ENCODE measurements at places on chromosomes 6 and 20.

- no peak for DNase-seq
Measured at GRCh38 chr20:20261159-20261558, 106.7 kb upstream of the INSM1 start.

DNA sequence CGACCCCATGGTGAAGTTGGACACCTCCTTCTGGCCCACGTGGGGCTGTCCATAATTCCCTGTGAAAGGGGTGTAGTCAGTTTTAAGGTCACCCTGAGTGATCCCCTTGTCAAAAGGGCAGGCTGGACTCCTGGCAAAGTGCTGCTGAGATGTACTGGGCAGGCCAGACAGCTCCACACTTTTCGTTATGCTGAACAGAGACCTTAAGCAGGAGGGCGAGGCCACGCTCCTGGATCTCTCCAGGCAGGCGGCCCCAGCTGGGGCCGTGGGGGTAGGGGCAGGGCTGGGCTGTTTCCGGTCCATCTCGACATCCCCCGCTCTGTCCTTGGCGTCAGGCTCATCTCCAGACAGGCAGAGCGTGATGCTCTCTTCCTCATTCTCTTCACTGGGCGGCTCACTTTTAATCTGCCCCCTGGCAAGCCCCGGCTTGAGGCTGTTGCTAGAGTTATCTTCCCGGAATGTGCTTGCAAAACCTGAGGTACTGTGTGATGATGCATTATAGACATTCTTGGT, 56.7 kb downstream of the GJA10 start:
- DNase-seq: no peak

DNA sequence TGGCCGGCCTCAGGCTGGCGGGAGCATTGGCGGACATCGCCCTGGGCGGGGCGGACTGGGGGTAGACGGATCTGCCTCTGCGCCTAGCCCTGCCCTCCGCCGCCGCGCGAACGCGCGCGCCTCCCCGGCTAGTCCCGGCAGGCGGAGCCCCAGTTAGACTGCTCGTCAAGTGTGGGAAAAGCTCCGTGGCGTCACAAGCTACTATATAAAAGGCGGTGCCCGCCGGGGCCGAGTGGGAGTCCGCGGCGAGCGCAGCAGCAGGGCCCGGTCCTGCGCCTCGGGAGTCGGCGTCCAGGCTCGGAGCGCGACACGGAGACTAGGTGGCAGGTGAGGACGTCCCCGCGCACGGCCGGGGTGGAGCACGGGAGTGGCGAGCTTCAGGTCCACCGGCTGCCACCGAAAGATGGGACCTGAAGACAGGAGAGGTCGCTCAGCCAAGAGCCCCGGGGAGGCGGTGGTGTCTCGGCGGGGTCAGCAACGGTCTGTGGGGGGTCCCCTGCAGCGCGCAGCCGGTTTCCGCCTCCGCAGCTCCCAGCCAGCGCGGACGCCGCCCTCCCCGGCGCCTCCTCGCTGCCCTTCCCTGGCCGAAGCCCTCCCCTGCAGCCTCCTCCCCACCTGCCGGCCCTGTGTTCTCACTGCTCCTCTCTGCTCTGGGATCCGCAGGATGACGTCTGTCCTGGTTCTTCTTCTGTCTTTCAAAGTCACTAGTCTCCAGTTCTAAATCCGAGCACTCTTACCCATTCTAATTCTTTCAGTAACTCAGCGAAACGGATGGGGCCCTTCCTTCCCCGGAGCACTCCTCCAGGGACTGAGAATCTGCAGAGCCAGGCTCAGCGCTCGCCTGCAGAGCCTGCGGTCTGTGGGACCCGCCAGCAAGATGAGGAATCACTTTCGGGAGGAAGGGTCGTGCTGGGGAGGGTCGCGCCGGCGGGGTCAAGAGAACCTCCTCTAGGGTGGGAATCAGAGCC, 4.3 kb upstream of the RIPK1 start:
- DNase-seq: peak; percentile 95

GRCh38 chr6:157599191-157599590, 218.2 kb downstream of the ZDHHC14 start:
- no peak for DNase-seq

DNA sequence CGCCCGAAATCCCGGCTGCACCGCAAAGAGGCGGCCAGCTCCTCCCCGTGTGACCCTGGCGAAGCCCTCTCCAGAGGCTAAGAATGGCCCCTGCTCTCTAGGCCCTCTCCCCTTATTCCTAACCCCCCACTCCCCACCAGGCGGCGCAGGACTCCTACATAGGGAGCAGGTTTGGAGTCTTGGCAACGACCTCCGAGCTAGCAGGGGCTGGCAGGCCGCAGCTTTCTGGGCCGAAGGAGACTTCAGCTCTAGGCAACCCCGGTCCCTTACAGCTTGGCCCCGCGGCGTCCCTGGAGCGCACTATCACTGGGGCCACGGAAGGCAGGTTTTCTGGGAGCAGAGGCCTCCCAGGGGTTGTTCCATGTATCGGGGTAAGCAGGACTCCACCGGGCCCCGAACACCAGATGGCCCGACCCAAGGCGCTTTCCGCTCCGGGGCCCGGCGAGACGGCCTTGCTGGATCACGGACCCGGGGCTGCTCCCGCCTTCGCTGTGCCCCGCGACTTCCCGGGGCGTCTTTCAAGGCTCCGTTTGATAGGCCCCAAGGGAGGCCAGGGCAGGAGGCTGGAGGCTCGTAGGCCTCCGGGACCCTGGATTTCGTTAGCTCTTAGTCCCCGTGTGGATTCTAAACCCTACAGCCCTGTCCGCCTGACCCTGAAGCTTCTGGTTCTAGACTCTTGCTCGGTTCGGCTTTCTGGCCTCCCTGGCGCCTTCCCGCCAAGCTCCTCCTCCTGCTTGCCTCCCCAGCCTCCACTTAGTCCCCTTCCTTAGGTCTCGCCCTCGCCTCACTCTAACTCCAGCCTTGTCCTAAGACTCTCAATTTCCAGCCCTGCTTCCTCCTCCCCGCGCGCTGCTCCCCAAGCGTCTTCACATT, 1.9 kb downstream of the SLC32A1 start:
- DNase-seq: no peak

GRCh38 chr20:35145141-35145564, 2.0 kb downstream of the EDEM2 start:
- no peak for DNase-seq

GRCh38 chr20:32749914-32750637, 6.8 kb upstream of the COMMD7 start:
- DNase-seq: no peak

DNA sequence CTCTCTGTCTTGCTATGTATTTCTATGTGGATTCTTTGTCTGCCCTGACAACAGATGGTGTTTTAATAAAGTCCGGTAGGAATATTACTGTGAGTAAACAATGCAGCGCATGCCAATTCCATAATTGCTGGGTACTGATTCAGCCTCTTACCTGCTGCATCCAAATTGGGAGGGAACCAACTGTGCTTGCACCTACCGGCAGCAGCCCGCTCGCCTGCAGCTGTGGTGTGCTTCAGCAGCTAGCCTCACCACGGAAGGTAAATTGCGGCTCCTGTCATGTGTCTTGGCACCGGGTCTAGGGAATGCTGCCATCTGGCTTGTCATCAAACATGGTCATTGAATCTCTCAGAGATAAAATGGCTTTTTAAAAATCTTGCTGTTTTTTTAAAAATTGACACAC, 704.8 kb upstream of the SLC35B3 start:
- no peak for DNase-seq

- DNase-seq: no peak
Measured at GRCh38 chr6:71289802-71290175, 1.2 kb downstream of the OGFRL1 start.

- no peak for DNase-seq
Measured at GRCh38 chr6:127793396-127793795, 107.5 kb downstream of the THEMIS start.

DNA sequence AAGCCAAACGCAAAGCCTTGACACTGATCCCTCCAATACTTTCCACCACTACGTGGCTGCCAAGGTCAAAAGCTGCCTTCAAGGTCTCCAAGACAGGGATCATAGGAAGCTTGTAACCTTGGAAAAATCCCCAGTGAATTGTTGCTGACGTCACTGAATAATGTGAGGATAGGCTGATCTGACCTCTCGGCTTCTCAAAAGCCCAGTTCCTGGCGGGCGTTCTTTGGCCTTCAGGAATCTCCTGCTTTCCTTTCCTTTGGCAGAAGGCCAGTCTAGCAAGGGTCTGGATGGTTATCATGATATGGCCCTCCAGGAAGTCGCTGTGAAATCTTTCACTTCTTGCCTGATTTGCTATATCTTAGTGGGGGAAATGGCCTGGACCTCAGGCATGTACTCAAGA, 61.4 kb upstream of the TNFAIP3 start:
- DNase-seq: no peak

GRCh38 chr20:59137532-59137931, 26.1 kb upstream of the ZNF831 start:
- peak; percentile 34 for DNase-seq

DNA sequence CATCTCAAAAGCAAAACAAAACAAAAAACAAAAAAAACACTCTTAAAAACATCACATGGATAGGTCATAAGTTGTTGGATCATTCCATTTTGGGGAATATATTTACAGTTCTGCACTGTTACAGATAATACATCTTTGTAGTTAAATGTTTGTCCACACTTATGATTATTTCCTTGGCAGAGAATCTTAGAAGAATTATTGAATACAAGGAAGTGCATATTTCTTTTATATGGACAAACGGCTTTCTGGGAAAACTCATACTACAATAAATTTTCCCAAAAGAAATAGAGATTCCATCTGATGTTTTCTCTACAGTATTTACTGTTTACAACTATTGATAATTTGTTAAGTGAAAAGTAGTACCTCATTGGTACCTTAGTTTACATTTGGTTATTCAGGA, 33.8 kb downstream of the GMPR start:
- no peak for DNase-seq

DNA sequence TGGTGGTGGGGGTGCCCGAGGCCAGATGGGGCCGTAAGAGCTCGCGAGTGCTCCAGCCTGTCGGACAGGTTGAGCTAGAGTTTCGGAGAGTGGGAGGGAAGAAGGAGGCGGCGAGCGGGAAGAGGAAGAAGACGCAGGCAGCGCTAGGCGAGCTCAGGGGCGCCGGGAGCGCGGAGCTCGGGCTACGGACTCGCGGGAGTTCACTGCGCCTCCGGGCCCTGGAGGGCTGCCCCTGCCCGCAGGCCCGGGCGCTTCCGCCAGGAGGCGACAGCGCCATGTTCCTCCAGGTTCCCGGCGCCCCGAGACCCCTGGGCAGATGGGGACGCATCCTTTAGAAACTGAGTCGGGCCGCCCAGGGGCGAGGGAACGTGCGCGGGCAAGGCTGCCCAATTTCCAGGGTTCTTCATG, 984 bp downstream of the TFAP2C start:
- no peak for DNase-seq

DNA sequence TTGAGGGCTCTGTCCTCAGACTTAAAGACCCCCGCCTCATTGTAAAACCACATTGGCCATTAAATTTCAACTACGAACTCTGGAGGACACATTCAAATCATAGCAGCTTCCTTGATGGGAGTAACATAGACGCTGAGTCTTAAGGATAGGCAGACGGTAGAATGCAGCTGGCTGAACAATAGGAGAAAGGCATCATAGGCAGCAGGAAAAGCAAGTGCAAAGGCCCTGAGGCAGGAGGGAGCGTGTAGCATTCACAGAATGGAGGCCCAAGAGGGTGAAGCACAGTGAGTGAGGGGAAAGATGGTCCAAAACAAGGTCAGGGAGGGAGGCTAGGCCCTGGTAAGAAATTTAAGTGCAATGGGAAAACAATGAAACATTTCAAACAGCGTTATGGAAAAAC, 8.6 kb upstream of the PFDN4 start:
- DNase-seq: no peak

DNA sequence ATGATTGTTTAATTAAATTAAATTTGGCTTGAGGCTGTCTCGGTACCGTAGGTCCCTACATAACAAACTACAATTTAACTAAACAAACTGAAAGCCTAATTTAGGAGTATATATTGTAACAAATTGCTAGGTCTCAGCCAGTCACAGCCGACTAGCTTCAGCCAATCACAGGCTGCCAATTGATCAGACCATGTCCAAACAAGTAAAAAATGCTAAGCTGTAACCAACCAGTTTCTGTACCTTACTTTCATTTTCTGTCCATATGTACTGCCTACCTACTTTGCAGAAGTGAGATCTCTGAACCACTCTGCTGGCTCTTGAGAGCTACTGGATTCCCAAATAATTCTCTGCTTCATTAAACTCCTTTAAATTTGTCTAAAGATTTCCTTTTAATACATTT, 648.0 kb upstream of the GJE1 start:
- DNase-seq: no peak

DNA sequence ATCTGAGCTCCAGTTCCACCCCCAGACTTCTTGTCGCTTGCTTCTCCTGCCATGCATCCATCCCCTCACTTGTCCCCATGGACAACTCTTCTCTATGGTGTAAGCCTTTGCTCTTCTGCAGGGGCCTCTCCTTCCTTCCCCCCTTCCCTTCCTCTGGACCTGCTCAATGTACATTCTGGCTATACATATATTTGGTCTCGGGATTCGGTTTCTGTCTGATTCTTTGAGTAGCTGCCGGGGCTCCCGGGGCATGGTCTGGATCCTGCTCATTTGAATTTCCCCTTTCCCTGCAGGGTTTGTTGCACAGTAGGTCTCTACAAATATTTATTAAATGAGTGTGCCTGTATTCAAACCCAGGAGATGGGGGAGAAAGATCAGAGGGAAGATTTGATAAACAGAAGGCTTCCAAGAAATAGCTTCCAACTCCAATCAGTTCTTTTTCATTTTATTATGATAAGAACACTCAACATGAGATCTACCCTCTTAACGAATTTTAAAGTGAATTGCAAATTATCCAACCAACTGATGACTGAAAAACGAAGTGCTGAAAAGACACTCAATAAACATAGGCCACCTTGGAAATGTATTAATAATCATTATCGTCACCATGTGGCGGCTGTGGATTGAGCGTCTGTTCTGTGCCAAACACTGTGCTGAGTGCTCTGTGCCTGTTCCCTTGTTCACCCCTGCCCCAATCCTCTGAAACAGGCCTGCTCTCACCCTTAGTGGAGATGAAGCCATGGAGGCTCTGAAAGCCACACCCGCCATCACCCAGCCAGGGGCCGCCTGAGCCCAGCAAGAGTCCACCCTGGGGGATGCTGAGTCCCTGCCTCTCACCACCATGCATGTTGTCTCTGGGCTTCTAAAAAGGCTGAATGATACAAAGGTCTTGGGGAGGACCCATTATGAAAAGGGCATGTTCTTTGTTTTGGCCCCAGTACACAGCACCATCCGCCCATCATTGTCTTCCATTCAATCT, 34.3 kb upstream of the APCDD1L start:
- no peak for DNase-seq

GRCh38 chr6:47278545-47278944, 31.2 kb downstream of the TNFRSF21 start:
- DNase-seq: no peak

Data from left forelimb (tissue), 1 donor.